ENCODE measurements at places on chromosomes 12 and 14.

- ATAC-seq: no peak
Observed at GRCh38 chr12:45668641-45669040, 60.9 kb upstream of the ARID2 start.

DNA sequence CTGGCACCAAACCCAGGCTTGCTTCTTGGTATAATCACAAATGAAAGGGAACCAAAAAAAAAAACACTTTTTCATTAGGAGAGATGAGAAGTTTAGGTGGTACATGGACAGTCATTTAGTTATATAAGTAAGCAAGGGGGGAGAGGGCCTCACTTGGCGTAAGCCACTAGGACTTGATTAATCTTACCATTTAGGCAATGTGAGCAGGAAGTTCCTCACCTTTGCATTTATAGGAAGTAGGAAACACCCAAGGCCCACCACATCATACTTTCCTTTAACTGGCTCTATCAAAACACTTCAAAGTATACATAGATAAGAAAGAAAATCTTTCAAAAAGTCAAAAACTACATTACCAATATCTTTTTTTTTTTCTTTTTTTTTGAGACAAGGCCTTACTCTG, 6.7 kb upstream of the RPS6KA5 start:
- ATAC-seq: no peak

- ATAC-seq: no peak
Observed at GRCh38 chr12:54053003-54053750, 458 bp upstream of the HOXC4 start.

DNA sequence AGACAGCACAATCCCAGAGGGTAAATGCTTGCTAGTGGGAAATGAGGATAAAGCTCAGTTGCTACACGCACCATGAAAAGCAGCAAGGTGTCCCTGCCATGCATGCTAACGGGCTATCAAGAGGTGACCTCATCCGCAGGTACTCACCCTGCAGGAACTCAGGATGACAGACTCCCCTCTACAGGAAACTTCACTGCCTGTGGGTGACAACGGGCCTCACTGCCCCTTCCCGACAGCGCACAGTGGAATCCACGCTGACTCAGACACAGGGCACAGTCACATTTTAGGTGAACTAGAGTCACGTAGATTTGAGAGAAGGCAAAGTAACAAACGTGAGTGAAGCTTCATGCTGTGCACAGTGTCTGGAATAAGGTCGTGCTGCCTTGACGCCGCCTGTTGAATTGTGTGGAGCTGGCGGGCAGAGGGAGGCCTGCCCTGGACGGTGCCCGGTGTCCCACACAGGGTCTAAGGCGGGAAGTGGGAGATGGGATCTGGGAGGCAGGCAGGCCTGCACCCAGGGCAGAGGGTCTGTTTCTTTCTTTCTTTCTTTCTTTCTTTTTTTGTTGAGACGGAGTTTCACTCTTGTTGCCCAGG, 331.8 kb downstream of the TMEM132D start:
- ATAC-seq: no peak

All from activated T-helper 17 cell treated with anti-CD3 and anti-CD28 coated beads, Interleukin-2, amount 50 U/mL, for 72 hours (primary cell).